ENCODE measurements at places on chromosomes 16 and 17. TPM values are rescaled to one million over a fixed set of nuclear protein-coding genes. Genes with fewer than 3 reads are reported as not detected.

PLA2G15 gene
- polyA plus RNA-seq: 7.3 TPM

HOXB13 gene
- polyA plus RNA-seq: not detected

ZP2 gene
- polyA plus RNA-seq: 1.1 TPM

KRT9 gene
- polyA plus RNA-seq: not detected

MYH13 gene
- not detected for polyA plus RNA-seq

VTN gene
- 20.5 TPM for polyA plus RNA-seq

GRCh38 chr17:79814127-79814973 lies 17.5 kb upstream of the CBX8 start:
- H3K27ac ChIP-seq: no peak overlapping the region
- H3K36me3 ChIP-seq: no peaks in the 10 kb centered on the region
- DNase-seq: no peak
- no peak overlapping the region for H3K4me3 ChIP-seq
- peaks cover 29% of the 10 kb centered on the region for H3K27me3 ChIP-seq

DNA sequence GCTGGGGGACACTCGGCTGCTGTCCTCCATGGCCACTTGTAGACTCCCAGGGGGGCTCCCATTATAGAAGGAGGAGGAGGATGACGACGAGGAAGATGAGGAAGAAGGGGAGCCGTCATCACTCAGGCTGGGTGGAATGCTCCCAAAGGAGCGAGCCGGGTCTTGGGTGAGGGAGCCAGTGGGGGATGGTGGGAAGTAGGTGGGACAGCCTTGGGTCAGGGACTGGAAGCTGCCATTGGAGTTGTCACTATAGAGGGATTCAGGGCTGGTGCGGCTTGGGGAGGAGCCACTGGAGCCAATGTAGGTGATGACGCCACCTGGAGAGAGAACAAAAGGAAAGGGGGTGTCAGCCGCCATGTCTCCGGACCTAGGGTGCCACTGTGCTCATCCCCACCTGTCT lies 3.3 kb downstream of the NR1D1 start:
- peak overlapping the region; percentile 96 for H3K27ac ChIP-seq
- H3K4me3 ChIP-seq: no peak overlapping the region
- H3K36me3 ChIP-seq: no peaks in the 10 kb centered on the region
- DNase-seq: no peak
- peaks cover 35% of the 10 kb centered on the region for H3K4me1 ChIP-seq

DNA sequence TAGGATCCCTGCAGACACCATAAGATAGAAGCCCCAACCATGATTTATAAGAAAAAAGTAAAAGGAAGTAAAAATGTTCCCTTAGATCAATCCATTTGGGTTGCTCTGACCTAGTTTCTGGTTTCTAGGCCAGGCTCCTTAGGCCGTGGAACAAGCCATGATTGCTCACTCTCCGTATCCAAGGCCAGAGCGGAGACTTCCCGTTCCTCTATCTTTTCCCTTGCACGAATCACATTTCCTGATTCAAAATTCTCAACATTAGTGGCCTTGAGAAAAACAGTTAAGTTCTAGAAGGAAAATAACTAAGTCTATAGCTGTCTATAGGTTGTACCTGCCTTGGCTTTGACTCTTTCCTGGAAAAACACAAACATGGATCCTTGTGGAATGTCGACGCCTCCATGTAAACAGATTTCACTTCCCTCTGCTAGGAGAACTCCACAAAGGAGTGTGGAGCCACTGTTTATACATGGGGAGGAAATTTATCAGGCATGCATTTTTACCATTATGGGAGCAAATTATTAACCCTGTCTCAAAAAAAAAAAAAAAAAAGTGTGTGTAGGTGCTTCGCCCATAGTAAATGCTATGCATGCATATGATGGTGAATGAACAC lies 149.6 kb downstream of the ZFHX3 start:
- peaks cover 4% of the 10 kb centered on the region for H3K4me1 ChIP-seq
- no peak overlapping the region for H3K27ac ChIP-seq
- H3K4me3 ChIP-seq: no peak overlapping the region
- DNase-seq: no peak

DNA sequence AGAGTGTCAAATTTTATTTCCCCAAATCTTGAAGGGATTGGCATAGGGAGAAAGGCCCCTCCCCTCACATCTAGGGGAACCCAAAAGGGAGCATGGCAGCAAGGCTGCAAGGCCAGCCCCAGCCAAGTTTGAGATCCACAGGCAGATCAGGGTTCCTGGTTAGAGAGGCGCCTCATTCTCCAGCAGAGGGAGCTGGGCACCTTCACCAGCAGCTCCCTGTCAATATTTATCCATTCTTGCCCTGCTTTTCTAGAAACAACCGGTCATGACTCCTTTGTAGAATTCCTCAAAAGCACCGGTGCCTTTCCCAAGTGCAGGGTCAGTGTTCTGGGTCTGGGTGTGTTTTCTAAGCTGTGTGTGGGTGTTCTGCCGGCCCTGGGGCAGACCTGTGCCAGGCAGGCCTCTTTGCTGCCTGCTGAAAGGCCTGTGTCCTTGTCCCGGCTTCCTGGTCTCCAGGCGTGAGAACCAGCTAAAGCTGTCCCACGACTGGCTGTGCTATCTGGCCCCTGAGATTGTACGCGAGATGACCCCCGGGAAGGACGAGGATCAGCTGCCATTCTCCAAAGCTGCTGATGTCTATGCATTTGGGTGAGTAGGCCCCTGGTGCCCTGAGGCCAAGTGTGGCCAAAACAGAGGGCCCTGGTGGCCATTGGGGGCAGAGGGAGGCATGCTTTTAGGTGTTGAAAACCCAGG lies 21.2 kb upstream of the LGALS9 start:
- H3K4me1 ChIP-seq: peaks cover 1% of the 10 kb centered on the region
- H3K36me3 ChIP-seq: no peaks in the 10 kb centered on the region

DNA sequence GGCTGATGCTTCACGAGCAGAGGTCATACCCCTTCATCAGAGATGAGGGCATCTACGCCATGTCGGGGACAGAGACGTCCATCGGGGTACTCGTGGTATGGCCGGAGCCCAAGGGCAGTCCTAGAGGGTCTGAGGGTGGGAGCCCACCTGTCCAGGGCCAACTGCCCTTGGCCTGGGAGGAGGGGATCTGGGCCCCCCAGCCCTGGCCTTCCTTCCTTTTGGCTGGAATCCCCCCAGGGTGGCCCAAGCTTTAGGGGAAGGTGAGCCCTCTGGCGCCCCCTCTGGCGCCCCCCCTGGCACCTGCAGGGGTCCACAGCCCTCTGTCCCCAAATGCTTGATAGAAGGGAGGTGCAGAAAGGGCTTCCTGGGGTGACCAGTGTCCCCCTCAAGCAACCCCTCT lies 69.3 kb downstream of the SCNN1B start:
- H3K36me3 ChIP-seq: no peaks in the 10 kb centered on the region
- DNase-seq: no peak

DNA sequence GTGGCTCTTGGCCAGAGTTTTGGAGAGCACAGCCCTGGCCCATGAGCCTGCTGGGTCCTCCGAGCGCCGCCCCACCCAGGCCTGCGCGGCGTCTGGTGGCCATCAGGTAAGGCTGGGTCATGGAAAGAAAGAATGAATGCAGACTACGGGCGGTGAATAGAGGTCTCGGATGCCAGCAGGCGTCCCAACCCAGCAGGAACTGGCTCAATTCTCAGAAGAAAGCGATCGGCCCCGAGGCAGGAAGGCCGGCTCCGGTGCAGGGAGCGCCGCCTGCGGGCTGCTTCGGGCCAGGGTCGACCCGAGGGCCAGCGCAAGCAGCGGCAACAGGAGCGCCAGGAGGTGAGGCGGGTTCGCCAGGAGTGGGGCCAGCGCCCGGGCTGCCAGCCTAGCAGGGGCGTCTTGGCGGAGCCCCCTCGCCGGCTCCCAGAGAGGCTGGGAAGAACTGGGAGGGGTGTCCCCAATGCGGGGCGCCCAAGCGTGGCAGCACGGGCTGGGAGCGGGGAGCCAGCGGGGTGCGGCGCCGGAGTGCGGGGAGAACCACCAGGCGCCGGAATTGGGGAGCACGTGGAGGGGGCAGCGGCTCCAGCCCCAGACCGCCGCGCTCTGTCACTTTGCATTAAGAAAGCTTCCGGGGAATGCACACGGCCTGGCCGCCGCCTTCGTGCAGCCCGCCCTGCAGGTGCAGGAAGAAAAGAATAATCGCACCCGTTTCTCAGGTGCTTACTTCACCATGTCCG lies 7.1 kb upstream of the TMC5 start:
- H3K36me3 ChIP-seq: no peaks in the 10 kb centered on the region
- H3K4me3 ChIP-seq: peak overlapping the region; percentile 27
- H3K4me1 ChIP-seq: no peaks in the 10 kb centered on the region
- H3K27ac ChIP-seq: no peak overlapping the region
- no peaks in the 10 kb centered on the region for H3K27me3 ChIP-seq

DNA sequence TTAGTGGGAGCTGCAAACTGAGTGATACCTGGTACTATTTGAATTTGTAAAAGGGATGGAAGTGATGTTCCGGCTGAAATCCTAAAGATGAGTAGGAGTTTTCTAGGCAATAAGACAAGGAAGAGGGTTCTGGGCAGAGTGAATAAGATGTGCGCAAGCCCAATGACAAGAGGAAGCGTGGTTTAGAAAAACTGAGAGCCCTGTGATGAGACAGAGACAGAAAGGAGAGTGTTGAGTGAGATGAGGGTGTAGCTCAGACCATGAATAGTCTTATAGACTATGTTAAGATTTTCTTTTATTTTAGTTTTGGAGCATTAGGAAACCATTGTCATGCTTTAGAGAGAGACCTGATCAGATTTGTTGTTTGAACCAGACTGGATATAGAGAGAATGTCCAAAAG lies 50.2 kb downstream of the COX10 start:
- H3K36me3 ChIP-seq: no peaks in the 10 kb centered on the region
- H3K4me1 ChIP-seq: no peaks in the 10 kb centered on the region
- H3K27ac ChIP-seq: no peak overlapping the region
- H3K4me3 ChIP-seq: no peak overlapping the region
- H3K27me3 ChIP-seq: no peaks in the 10 kb centered on the region

DNA sequence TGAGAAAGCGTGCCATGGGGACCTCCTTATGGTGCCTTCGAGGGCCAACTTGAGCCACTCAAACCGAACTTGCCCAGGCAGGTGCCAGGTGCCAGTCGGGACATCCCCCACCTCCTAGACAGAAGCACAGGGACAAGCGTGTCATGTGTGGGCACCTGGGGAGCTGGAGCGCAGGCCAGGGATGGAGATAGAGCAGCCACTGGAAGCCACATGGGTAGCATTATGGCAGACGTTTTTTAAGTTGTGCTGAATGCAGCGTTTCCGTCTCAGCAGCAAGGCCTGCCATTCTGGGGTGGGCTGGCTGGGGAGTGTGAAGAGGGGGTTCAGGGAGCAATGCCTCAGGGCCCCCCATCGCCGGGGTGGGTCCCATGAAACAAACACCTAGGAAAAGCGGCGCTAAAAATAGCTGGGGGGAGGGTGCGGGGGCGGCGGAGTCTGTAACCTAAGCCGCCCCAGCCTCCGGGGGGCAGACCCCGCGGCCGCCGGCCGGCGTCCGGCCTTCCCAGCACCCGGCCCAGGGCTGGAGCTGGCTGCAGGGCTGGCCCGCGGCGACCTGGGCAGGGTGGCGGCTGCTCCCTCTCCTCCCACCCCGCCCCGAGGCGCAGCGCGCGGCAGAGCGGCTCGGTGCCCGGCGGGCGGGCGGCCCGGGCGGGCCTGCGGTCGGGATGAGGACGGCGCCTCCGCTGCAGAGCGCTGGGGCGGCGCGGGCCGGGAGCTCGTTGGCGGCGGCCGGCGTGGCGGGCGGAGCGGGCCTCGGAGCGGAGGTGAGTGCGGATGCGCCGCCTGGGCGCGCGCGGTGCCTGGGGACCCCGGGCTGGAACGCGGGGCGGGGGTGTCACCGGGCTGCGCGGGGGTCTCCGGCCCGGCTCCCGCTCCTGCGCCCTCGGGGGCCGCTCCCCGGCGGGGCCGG lies at the start of gene ZNF469:
ZNF469 (plus strand) TSS at position 469 of the 910 bp plus-strand sequence. CDS start 44,512 bp downstream, outside the sequence.
- DNase-seq: no peak
- no peak within 1 kb of the TSS for H3K27ac ChIP-seq
- H3K4me1 ChIP-seq: peaks cover 11% of the 10 kb centered on the region
- peak within 1 kb of the TSS; percentile 39 for H3K4me3 ChIP-seq

GRCh38 chr16:350203-350602 lies 2.3 kb downstream of the AXIN1 start:
- no peak overlapping the region for H3K4me3 ChIP-seq
- H3K36me3 ChIP-seq: no peaks in the 10 kb centered on the region
- no peak for DNase-seq
- H3K27me3 ChIP-seq: no peaks in the 10 kb centered on the region

DNA sequence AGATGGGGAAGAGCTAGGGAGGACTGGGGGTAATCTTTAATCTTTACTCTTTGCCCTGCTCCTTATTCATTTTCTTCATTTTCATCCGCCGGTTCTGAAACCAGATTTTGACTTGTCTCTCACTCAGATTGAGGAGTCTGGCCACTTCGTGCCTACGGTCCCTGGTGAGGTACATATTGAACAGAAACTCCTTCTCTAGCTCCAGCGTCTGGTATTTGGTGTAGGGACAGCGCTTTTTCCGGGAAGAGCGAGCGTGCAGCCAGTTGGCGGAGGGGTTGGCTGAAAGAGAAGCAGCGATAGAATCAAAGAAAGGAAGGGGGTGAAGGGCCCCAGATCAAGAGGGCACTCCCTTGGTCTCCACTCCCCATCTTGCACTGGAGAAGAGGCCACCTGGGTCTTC lies 3.3 kb downstream of the HOXB9 start:
- no peak overlapping the region for H3K4me3 ChIP-seq
- H3K36me3 ChIP-seq: no peaks in the 10 kb centered on the region
- H3K27me3 ChIP-seq: peaks cover 8% of the 10 kb centered on the region

DNA sequence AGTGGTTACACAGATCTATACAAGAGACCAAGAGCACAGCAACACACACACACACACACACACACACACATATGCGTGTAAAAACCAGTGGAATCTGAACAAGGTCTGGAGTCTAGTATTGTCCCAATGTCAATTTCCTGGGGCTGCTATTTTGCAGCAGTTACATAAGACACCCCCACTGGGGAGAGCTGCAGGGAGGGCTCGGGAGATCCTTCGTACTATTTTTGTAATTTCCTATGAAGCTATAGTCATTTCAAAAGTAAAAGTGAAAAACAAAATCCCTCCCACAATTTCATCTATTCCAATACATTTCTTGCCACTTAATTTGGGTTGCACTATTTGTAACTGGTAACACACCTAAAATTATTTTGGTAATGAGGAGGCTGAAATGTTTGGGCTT lies 68.5 kb downstream of the C16orf95 start:
- H3K36me3 ChIP-seq: no peaks in the 10 kb centered on the region
- no peaks in the 10 kb centered on the region for H3K27me3 ChIP-seq
- H3K27ac ChIP-seq: no peak overlapping the region
- no peak overlapping the region for H3K4me3 ChIP-seq
- H3K4me1 ChIP-seq: no peaks in the 10 kb centered on the region

- peaks cover 22% of the 10 kb centered on the region for H3K4me1 ChIP-seq
- H3K27me3 ChIP-seq: no peaks in the 10 kb centered on the region
- no peak for DNase-seq
- no peaks in the 10 kb centered on the region for H3K36me3 ChIP-seq
These were observed 970 bp upstream of the TRAF7 start for GRCh38 chr16:2154533-2155090.

- H3K4me1 ChIP-seq: no peaks in the 10 kb centered on the region
- H3K27me3 ChIP-seq: no peaks in the 10 kb centered on the region
- no peaks in the 10 kb centered on the region for H3K36me3 ChIP-seq
These were observed 20.7 kb downstream of the RNF112 start for GRCh38 chr17:19431691-19432090.

DNA sequence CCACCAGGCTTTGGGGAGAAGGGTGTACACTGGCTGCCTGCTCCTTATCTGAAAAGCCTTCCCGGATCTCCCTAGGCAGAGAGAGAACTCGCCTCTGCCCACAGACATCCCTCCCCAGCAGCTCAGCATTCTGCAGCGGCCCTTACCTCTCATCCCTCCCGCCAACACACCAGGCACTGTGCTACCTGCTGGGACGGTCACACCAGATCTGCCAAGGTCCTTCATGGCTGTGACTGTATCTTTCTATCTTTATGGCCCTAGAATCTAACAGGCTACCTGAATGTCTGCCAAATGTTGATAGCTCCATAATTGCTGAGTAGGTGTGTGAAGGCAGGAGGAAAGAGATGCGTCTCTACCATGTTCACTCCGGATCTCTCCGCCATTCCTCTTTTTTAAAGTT lies 7.9 kb downstream of the TSNAXIP1 start:
- no peaks in the 10 kb centered on the region for H3K27me3 ChIP-seq
- H3K4me3 ChIP-seq: no peak overlapping the region
- H3K4me1 ChIP-seq: no peaks in the 10 kb centered on the region
- no peak overlapping the region for H3K27ac ChIP-seq
- no peak for DNase-seq
